Activated naive CD4-positive, alpha-beta T cell treated with anti-CD3 and anti-CD28 coated beads, Interleukin-2, amount 50 U/mL, for 72 hours (primary cell): ENCODE measurements at places on chromosomes 5 and 9. TPM values are rescaled to one million over a fixed set of nuclear protein-coding genes. Genes with fewer than 3 reads are reported as not detected.

DNA sequence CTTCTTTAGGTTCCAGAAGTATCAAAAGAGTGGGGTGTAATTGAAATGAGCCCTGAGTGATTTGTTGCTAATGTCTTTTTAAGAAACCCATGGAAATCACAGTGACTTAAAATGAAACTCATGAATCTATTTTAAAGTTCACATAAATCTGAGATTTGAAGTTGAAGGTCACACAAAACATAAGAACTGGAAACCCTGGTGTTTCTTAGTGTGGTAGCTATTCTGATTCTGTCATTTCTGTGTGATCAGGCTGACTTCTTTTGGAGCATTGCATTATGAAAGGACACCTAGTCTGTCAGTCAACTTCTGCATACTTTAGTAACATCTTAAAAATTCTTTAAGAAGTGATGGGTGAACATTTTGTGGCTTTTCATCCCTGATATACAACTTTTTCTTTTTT, 448.8 kb downstream of the TLE4 start:
- no peak for DNase-seq

GRCh38 chr9:36899406-36899805, 134.7 kb downstream of the PAX5 start:
- no peak for DNase-seq

DNA sequence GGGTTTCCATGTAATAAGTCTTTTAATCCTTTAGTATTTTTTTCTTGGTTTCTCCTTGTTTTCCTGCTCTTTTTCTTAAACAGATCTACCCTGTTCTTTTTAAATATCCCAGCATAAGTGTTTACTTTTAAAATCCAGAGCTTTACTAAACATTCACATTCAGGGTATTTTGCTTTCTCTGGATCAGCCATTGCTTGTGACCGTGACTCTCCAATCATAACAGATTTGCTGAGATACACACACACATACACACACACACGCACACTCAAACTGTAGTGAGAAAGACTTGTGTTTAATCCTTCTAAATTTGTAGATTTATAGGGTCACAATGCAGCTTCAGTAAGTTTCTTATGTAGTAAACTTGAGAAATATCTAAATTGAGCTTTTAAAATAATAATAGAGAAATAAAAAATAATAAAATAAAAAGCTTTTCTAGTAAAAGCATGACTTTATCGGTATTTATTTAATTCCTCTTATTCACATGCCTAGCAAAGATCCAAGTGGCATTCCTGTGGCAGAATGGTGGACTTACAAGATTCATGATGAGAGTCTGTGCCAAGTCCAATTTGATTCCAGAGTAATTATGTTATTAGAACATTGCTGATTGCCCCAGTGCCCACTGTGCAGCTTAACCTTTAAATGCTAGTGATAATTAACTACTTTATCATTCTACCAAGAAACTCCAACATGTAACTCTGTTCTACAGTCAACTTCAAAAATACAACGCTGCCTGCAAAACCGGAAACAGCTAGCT, 129.0 kb downstream of the TLE4 start:
- no peak for DNase-seq

DNA sequence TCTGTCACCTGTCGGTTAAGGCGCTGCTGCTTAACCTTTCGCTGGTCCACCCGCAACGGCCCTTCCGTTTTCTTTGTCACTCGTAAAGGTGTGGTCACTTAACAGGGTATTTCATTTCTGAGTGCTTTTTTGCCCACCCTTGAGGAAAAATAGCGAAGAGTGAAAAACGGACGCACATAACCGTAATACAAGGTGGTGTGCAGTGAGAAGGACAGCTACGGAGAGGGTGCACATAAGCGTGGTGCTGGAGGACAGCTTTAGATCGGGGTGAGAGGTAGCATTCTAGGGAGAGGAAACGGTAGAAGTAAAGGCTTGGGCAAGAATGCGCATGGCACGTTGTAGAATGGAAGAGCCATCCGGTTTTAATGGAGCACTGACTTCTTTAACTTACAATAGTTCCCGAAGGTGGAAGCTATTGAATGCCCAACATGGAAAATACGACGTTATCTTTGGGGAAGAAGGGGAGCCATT, 761 bp downstream of the CCT5 start:
- DNase-seq = no peak

GRCh38 chr9:68706363-68707201, 1.5 kb downstream of the PIP5K1B start:
- DNase-seq = no peak

GRCh38 chr5:104199771-104200170, 637.2 kb upstream of the NUDT12 start:
- DNase-seq = no peak

HTR1A gene
- total RNA-seq = not detected

GRCh38 chr5:128300181-128300580, 216.6 kb downstream of the SLC12A2 start:
- no peak for DNase-seq

GRCh38 chr9:72871685-72872084, 81.2 kb downstream of the ALDH1A1 start:
- no peak for DNase-seq

GRCh38 chr9:20405616-20406015, 216.7 kb downstream of the MLLT3 start:
- DNase-seq = no peak

- DNase-seq = no peak
Measured at GRCh38 chr5:152838241-152838786, 433.2 kb upstream of the NMUR2 start.

DNA sequence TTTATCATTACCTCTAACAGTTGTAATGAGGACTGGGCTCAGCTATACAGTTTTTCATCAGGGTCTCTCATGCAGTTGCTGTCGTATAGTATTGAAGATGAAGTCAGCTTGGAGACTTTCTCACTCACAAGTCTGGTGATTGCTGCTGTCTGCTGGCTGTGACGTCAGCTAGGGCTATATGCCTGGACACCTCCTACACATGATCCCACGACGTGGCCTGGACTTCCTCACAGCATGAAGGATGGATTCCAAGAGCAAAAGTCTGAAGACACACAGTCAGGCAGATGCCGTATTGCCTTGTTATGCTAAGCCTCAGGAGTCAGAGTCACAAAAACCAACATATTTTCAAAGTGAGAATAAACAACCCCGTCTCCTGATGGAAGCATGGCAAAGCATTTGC, 193.3 kb downstream of the LURAP1L start:
- DNase-seq = no peak

DNA sequence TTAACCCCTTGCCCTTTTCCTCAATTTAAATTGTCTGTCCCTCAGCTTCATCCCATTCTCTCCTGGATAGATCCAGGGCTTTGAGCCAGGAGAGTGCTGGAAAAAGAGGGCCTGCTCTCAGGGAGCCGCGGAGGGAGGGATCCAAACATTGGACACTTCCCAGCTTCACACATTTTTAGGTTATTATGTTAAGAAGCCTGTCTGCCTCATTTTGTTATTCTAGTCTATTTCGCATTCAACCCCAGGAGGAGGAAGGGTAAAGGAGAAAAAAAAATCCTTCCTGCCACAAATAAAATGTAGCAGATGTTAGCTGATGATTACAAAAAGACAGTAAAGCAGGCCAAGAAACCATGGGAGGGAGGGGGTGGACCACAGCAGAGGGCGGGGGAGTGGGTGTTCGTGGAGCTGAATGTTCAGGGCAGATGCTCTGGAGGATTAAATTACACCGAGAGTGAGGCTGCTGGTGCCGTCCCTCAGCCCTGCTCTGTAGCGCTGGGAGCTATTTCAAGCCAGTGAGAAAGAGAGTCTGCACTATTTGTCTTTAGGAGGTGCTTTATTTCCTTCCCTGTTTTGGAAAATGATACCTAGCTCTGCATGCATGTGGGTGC, 60.6 kb upstream of the ZFR start:
- DNase-seq = no peak

DNA sequence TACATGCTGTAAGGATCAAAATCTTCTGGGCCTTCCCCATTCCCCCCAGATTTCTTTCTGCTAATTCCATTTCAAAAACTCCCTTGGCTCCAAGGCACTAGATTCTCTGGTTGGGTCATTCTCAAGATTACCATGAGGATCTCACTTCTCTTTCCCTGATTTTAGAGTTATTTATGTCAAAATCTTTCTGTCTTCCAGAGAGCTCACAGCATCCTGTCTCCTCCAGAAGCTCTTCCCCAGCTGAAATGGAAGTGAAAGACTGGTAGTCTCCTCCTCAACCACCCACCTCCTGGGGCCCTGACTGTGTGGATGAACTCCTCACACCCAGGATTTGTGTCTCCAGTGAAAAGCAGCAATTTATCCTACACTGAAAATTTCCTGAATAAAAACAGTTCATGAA, 11.9 kb upstream of the ZNF366 start:
- no peak for DNase-seq

GRCh38 chr5:61731946-61732314, 399.9 kb downstream of the ZSWIM6 start:
- no peak for DNase-seq

- no peak for DNase-seq
Measured at GRCh38 chr9:134317790-134318414, 8.4 kb upstream of the RXRA start.

DNA sequence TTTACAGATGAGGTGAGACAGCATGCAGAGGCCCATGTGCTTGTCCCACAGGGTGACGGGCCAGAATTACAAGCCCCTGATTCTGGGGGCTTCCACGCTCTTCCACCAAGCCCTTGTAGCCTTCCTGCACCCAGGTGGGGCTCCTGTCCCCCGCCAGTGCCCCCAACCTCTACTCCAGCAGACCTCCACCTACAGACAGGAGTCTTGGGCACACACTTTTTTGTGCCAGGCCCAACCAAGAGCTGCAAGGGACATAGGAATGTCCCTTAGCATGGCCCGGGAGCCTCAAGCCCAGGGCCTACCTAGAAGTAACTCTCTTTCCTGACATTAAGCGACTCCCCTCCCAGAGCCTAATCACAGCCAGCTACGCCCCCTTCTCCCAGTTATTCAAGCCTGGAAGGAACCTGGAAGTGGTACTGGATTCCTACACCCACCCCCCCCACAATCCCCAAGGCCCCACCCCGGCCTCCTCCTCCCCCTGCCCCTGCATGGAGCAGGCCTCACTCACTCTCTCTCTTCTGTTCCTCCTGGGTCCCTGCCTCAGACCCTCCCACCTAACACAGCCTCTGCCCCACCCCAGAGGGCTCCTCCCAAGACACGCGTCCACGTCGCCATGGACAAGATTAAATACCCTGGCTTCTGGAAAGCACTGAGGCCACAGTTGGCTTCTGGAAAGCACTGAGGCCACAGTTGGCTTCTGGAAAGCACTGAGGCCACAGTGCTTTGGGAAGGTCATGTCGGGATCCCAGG, 30.5 kb downstream of the ADAMTS2 start:
- no peak for DNase-seq
